ENCODE measurements at places on chromosomes 3 and 15.
A peak's percentile ranks its signal among the peaks of the same experiment; 100 is the strongest.

GRCh38 chr3:54866251-54866650 lies 61.6 kb downstream of the LRTM1 start:
- H3K27me3 ChIP-seq, result no peaks in the 10 kb centered on the region
- no peak overlapping the region for H3K27ac ChIP-seq
- H3K4me3 ChIP-seq, result no peak overlapping the region
- no peaks in the 10 kb centered on the region for H3K4me1 ChIP-seq

DNA sequence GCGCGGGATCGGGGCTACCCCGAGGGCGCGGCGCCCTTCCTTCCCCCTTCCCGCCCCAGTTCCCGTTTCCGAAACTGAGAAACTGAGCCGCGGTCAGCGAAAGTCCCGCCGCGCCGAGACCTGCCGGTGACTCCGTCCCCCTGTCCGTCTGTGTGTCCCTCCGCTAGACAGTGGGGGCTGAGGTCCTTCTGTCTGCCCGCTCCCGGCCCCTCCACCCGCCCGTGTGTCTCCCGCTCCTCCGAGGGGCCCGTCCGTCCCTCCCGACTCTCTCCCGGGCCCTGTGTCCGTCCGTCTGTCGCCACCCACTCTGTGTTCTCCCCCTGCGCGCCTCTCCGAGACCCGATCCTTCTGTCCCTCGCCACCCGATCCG lies 426 bp downstream of the PRKCD start:
- peaks cover 2% of the 10 kb centered on the region for H3K36me3 ChIP-seq
- peak overlapping the region; percentile 70 for H3K4me3 ChIP-seq
- no peaks in the 10 kb centered on the region for H3K27me3 ChIP-seq
- DNase-seq, result no peak
- peaks cover 29% of the 10 kb centered on the region for H3K4me1 ChIP-seq

DNA sequence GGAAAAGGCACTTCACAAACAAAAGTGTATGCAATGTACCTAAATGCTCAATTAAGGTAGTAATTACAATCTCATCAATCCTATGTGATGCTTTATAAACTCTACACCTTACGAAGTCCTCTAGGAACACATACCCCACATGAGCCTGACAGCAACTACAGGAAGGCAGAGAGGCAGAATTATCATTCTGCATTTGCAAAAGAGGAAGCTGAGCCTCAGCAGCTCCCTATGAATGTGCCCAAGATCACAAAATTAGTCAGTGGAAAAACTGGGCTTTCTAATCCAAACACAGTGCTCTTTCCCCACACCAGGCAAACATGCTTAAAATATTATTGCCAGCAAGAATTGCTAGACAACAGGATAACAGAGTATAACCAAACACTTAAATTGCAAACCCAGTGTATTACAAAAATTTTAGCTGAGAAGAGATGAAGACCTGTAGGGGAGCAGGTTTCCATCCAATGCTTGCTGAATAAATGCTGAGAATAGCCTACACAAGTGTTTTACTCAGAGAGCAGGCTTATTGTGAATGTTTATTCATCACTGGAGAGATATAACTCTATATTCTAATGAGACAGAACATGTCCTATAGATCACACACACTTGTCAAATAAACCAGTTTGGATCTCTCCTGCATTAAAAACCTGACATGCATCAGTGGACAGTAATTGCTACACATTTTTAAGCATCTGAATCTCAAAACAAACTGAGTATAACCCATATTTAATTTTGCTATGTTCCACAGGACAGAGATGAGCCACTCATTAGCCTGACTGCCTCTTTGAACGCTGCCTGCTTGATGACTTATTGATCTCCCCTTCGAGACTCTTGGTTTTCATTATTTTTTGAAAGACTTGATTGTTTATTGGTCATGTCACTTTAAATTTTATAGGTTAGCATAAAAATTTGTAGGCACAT lies 62.2 kb downstream of the PLCH1 start:
- no peaks in the 10 kb centered on the region for H3K36me3 ChIP-seq
- H3K27me3 ChIP-seq, result no peaks in the 10 kb centered on the region
- no peaks in the 10 kb centered on the region for H3K4me1 ChIP-seq
- no peak overlapping the region for H3K4me3 ChIP-seq

- no peak overlapping the region for H3K27ac ChIP-seq
- no peaks in the 10 kb centered on the region for H3K27me3 ChIP-seq
- no peak overlapping the region for H3K4me3 ChIP-seq
- H3K4me1 ChIP-seq, result no peaks in the 10 kb centered on the region
- DNase-seq, result no peak
- no peaks in the 10 kb centered on the region for H3K36me3 ChIP-seq
Observed at GRCh38 chr3:21020681-21021080, 730.3 kb downstream of the ZNF385D start.

- H3K36me3 ChIP-seq, result no peaks in the 10 kb centered on the region
- no peak overlapping the region for H3K27ac ChIP-seq
- no peak for DNase-seq
- no peak overlapping the region for H3K4me3 ChIP-seq
- H3K4me1 ChIP-seq, result no peaks in the 10 kb centered on the region
- no peaks in the 10 kb centered on the region for H3K27me3 ChIP-seq
Observed at GRCh38 chr3:139909811-139910210, 25.2 kb upstream of the CLSTN2 start.

DNA sequence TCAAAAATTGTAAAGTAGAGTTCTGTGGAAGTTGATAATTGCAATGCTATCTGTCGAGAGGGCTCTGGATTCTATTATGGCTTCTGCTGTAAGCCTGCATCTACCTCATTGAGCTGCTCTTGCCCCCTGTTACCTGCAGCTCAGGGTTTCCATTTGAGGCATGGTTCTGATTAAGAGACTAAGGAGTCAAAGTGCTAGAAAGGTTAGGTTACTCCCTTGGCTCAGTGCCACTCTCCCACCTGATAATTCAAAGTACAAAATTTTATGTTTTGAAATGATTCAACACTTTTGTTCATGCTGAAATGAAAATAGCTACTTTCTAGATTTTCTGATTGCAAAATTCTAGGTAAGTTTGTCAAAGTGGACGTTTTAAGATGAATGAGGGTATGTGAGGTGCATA lies 220.5 kb upstream of the SATB1 start:
- H3K4me3 ChIP-seq, result no peak overlapping the region
- H3K27me3 ChIP-seq, result no peaks in the 10 kb centered on the region
- no peaks in the 10 kb centered on the region for H3K36me3 ChIP-seq
- H3K4me1 ChIP-seq, result peaks cover 39% of the 10 kb centered on the region

DNA sequence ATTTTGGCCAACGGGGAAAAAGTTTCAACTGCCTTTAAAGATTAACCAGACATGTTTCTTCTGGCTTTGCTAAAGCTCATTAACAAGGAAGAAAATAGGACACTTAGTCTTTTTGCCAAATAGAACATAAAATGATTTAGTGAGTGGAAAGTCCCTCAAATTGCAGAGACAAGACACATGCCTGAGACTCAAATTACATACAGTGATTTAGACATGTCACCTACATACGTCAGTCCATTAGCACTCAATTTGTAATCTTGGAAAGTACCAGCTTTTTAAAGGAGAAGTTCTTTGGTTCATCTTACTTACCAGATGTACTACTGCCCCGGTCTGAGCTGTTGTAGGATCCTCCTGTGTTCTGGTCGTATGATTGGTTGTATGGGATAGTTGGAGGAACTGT lies 1134.2 kb downstream of the ROBO1 start:
- no peaks in the 10 kb centered on the region for H3K36me3 ChIP-seq
- H3K4me1 ChIP-seq, result no peaks in the 10 kb centered on the region
- no peaks in the 10 kb centered on the region for H3K27me3 ChIP-seq
- DNase-seq, result no peak
- H3K27ac ChIP-seq, result no peak overlapping the region

DNA sequence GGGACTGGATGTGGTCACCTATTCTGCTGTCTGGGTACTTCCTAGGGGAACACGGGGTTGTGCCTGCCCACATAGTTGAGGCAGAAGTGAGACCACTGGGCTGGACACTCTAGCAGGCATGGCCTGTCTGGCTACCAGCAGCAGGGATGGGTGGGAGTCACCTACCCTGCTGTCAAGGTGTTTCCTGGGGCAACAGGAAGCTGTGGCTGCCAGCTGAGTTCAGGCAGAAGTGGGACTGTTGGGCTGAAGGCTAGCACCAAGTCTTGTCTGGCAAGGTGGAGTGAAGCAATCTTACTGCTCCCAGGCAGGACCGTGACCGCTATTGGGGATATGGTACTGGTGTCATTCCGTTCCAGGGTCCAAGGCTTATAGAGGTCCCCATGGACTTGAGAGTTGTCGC lies 20.3 kb upstream of the ZDHHC23 start:
- H3K36me3 ChIP-seq, result no peaks in the 10 kb centered on the region
- no peak overlapping the region for H3K4me3 ChIP-seq
- H3K4me1 ChIP-seq, result no peaks in the 10 kb centered on the region
- no peaks in the 10 kb centered on the region for H3K27me3 ChIP-seq

DNA sequence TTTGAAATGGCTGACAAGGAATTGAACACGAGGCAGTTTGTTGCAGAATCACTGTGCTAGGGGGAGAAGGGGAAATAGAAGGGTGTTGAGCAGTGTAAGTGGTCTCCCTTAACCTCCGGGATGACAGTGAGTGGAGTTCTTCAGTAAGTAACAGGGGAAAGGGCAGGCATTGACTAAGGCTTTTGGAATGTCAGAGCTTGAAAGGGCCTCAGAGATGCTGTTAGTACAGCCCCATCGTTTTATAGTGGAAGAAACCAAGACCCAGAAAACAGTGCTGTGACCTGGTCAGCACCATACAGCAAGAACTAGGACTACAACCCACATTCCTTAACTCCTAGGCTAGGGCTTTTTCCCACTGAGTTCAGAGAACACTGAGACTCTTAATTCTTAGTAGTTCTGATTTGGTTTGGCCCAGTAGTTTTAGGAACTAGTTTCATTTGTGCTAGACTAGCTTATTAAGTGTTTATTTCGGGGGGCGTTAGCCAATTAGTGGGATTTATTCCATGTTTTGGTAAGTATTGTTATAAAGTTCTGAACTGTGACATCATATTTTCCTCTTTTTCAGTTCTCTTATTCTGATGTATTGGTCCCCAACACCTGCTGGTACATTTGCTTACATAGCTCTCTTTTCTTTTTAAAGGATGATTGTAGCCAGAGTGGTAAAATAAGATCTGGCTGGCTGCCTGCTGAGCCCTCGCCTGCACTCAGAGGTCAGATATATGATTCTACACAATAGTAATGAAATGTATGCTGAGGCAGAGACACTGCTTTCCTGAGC lies 34.2 kb downstream of the RAB11A start:
- no peak overlapping the region for H3K4me3 ChIP-seq
- no peaks in the 10 kb centered on the region for H3K27me3 ChIP-seq
- peaks cover 5% of the 10 kb centered on the region for H3K4me1 ChIP-seq
- H3K36me3 ChIP-seq, result peaks cover 16% of the 10 kb centered on the region
- no peak overlapping the region for H3K27ac ChIP-seq

DNA sequence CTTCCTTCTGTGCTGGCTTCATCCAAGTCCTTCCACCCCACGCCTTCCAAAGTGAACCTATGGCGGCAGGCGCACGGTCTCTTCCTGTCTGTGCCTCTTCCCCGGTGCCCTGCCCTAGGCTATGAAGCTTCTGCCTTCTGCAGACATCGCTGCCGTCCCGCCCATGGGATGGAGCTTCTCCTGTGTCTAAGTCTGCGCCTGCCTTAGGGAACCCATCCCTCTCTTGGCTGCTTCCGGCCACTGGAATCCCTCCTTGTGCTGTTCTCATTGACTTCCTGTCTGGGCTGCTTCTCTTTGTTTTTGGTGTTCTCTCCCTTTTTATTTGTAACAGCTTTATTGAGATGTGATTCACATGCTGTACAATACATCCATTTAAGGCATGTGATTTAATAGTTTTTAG lies 17.2 kb downstream of the CHCHD6 start:
- H3K4me1 ChIP-seq, result no peaks in the 10 kb centered on the region
- no peaks in the 10 kb centered on the region for H3K36me3 ChIP-seq
- no peak overlapping the region for H3K4me3 ChIP-seq
- DNase-seq, result no peak
- H3K27me3 ChIP-seq, result no peaks in the 10 kb centered on the region
- no peak overlapping the region for H3K27ac ChIP-seq

- no peak overlapping the region for H3K27ac ChIP-seq
- H3K4me1 ChIP-seq, result no peaks in the 10 kb centered on the region
- no peak for DNase-seq
- no peaks in the 10 kb centered on the region for H3K36me3 ChIP-seq
Observed at GRCh38 chr3:116254541-116254940, 190.7 kb downstream of the LSAMP start.

DNA sequence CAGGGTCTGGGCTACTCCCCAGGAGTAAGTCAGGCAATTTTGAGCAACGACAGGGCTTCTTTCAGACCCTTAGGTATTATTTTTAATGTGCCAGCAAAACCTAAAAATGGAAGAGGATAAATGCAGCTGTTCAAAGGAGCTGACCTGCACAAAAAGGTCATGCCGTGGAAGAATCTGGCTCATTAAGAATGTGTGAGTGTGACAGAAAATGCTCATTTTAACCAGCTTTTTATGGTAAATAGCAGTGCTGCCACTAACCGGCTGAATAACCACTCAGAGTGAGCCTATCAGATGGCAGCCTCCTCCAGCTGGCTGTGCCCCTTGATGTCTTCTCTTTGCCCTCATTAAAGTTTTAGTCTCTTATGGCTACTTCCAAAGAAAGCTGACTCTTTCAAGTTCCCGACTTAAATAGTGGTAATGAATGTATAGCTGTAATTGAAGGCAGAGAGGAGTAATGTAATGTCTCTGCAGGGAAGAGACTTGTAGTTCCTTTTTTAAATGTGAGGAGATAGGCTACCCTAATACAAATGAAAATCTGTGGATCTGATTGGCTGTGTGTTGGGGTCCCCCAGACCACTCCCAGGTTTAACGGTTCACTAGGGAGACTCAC lies 9.5 kb upstream of the FSTL1 start:
- no peak overlapping the region for H3K4me3 ChIP-seq
- DNase-seq, result no peak
- no peaks in the 10 kb centered on the region for H3K36me3 ChIP-seq
- no peak overlapping the region for H3K27ac ChIP-seq

DNA sequence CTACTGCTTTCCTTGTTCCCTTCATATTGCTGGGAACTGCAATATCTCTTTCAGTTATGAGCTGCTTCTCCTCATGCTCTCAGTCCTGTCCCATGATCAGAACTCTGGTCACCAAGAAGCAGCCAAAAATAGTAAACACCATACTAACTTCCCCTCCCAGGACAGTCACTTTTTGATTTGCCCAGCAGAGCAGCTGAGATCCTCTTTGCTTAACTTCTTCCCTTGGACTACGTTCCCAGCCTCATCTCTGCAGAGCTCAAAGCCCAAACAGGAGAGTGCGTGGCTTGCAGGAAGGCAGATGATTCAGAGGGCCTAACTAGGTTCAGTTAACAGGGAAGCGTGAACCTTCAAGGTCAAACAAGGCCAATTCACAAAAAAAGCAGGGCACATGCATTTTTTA lies 153.2 kb downstream of the CTNNB1 start:
- H3K27ac ChIP-seq, result no peak overlapping the region
- no peaks in the 10 kb centered on the region for H3K4me1 ChIP-seq
- H3K36me3 ChIP-seq, result no peaks in the 10 kb centered on the region
- peak; percentile 35 for DNase-seq
- H3K4me3 ChIP-seq, result no peak overlapping the region

All from CD4-positive, alpha-beta memory T cell (primary cell).